ENCODE measurements at places on chromosomes 12 and 14. TPM values are rescaled to one million over a fixed set of nuclear protein-coding genes. Genes with fewer than 3 reads are reported as not detected.

CABP1 gene
- not detected for total RNA-seq

- H3K36me3 ChIP-seq = peaks cover 57% of the 10 kb centered on the region
- no peak overlapping the region for H3K27ac ChIP-seq
- H3K4me3 ChIP-seq = no peak overlapping the region
- peak; percentile 19 for DNase-seq
- no peaks in the 10 kb centered on the region for H3K27me3 ChIP-seq
Observed at GRCh38 chr12:3727877-3728632, 24.9 kb downstream of the CRACR2A start.

- H3K4me3 ChIP-seq = no peak overlapping the region
- no peaks in the 10 kb centered on the region for H3K4me1 ChIP-seq
- no peak overlapping the region for H3K27ac ChIP-seq
Observed at GRCh38 chr12:88638966-88639760, 58.9 kb upstream of the KITLG start.

PMEL gene
- 0.90 TPM for total RNA-seq

GRCh38 chr14:31957565-31957964 is 119.5 kb upstream of the ARHGAP5 start:
- no peaks in the 10 kb centered on the region for H3K36me3 ChIP-seq
- H3K4me1 ChIP-seq = no peaks in the 10 kb centered on the region

GRCh38 chr14:101790232-101790631 is 28.7 kb downstream of the PPP2R5C start:
- DNase-seq = no peak
- no peak overlapping the region for H3K27ac ChIP-seq
- H3K36me3 ChIP-seq = peaks cover 4% of the 10 kb centered on the region
- no peaks in the 10 kb centered on the region for H3K27me3 ChIP-seq
- no peak overlapping the region for H3K4me3 ChIP-seq

DNA sequence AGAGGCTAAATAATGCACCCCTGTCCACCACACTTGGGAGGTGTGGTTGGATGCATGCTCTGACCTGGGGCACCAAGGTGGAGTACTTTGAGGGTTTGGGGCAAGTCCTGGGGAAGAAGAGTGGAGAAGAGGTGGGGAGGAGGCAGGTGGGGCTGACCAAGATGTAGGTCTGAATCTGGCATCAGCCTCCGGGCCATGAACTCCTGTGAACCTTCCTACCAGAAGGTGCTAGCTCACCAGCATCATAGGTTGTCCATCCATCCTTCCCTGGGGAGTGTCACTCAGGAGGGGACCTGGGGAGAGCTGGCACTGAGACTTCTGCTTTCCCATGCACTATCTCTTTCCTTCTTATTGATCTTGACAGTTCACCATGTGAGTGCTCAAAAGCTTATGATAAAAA is 13.6 kb upstream of the EMP1 start:
- no peak overlapping the region for H3K27ac ChIP-seq
- H3K4me3 ChIP-seq = no peak overlapping the region
- peaks cover 13% of the 10 kb centered on the region for H3K27me3 ChIP-seq
- DNase-seq = no peak
- no peaks in the 10 kb centered on the region for H3K36me3 ChIP-seq
- peaks cover 8% of the 10 kb centered on the region for H3K4me1 ChIP-seq

GRCh38 chr14:88985654-88986053 is 161.2 kb downstream of the TTC8 start:
- H3K27ac ChIP-seq = no peak overlapping the region
- no peaks in the 10 kb centered on the region for H3K36me3 ChIP-seq
- no peaks in the 10 kb centered on the region for H3K4me1 ChIP-seq
- no peak overlapping the region for H3K4me3 ChIP-seq
- DNase-seq = no peak
- H3K27me3 ChIP-seq = no peaks in the 10 kb centered on the region

MYH6 gene
- total RNA-seq = not detected

MCRS1 gene
- 84.3 TPM for total RNA-seq

DNA sequence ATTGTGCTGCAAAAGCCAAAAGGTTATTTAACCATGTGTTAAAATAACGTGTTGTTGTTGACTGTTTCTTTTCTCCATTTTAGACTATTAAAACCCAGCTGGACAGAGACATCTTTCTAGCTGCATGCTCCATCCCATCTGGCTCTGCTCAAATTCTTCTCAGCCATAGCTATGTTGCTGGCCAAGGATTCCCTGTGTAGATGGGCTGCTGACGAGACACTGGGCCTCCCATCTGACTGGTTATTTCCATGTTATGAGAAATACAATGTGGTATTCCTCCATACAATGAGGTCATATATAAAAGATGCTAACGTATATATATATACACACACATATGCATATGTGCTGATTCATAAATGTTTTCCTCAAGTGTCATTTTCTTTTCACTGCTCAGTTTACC is 30.1 kb downstream of the MED13L start:
- H3K27me3 ChIP-seq = no peaks in the 10 kb centered on the region
- H3K36me3 ChIP-seq = peaks cover 2% of the 10 kb centered on the region
- no peak overlapping the region for H3K4me3 ChIP-seq
- peak overlapping the region; percentile 13 for H3K27ac ChIP-seq

RNASE3 gene
- not detected for total RNA-seq

DNA sequence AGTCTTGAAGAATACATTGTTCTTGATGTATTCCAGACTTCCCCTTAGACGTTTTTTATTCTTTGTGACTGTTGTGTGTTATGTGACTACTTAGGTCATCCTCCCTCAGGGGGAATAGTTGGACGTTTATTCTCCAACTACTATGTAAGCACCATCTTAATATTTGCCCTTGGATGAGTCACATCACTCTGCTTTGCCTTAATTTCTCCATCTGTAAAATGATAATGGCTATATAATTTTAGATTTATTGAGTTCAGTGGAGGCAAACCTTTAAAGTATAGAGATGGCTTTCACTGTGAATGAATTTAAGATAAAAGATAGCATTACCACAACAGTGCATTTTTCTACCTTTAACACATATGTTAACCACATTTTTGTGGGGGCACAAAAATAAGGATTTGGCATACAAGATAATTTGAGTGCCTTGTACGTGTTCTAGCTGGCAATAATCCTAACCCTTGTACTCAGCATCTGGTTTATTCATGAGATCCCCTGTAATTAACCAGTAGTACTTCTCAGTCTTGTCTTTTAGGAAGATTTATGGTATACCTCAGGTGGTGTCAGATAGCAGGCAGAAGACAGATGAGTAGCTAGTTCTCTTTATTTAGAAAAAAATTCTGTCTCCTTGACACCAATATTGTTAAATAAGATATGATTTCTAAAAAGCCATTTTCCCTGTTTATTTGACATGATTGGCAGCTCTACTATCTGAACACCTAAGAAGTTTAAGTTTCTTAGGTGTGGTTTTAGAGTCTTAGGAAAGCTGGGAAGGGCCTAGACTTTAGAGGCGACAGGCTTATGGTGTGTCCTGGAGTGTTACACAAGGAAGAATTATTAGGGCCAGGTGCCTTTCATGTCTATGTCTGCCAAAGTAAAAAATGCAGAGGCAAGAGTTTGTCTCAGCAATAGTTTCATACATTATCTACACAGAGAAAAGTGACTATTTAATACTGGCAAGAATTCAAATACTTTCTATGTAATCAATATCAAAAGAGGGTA is 152.3 kb downstream of the RAD51B start:
- H3K27me3 ChIP-seq = no peaks in the 10 kb centered on the region
- H3K27ac ChIP-seq = no peak overlapping the region
- no peak for DNase-seq
- no peaks in the 10 kb centered on the region for H3K4me1 ChIP-seq
- H3K4me3 ChIP-seq = no peak overlapping the region

DNA sequence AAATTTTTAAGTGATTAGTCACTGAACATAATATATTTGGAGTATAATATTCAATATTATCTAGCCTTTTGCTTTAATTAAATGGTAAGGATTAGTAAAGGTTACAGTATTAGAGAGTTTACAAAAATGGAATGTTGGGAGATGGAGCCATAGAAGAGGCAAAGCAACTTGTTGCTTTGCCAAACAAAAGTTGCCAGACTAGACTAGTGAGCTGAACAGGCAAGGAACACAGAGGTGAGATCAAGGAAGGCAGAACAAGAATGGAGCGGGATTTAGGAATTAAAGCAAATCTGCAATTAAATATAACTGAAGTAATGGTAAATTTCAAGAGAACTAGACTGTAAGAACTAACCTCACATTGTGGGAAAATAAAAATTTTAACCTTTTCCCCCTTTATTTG is 5.1 kb downstream of the ARF6 start:
- no peak overlapping the region for H3K4me3 ChIP-seq
- peaks cover 42% of the 10 kb centered on the region for H3K4me1 ChIP-seq
- no peaks in the 10 kb centered on the region for H3K27me3 ChIP-seq

DNA sequence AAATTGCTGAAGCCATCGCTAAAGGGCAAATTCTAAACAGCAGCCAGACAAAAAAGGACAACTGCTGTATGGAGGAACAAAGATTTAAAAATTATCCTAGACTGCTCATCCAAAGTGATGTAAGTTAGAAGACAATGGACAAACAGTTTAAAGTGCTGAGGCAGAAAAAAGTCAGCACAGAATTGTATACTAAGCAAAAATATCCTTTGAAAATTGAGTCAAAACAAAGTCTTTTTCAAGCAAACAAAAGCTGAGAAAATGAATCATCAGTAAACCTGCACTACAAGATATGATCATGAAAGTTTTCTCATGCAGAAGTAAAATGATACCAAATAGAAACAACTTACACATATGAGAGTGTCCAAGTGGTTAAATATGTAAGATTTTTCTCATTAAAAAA is 43.6 kb downstream of the EML5 start:
- H3K27me3 ChIP-seq = no peaks in the 10 kb centered on the region
- no peak overlapping the region for H3K4me3 ChIP-seq
- no peaks in the 10 kb centered on the region for H3K36me3 ChIP-seq
- no peaks in the 10 kb centered on the region for H3K4me1 ChIP-seq
- H3K27ac ChIP-seq = no peak overlapping the region

GRCh38 chr12:95532851-95533250 is 18.4 kb downstream of the USP44 start:
- no peaks in the 10 kb centered on the region for H3K4me1 ChIP-seq
- H3K27ac ChIP-seq = no peak overlapping the region
- H3K36me3 ChIP-seq = no peaks in the 10 kb centered on the region
- DNase-seq = no peak
- H3K27me3 ChIP-seq = no peaks in the 10 kb centered on the region

ALX1 gene
- total RNA-seq = not detected

CORO1C gene
- total RNA-seq = 68.0 TPM

DNA sequence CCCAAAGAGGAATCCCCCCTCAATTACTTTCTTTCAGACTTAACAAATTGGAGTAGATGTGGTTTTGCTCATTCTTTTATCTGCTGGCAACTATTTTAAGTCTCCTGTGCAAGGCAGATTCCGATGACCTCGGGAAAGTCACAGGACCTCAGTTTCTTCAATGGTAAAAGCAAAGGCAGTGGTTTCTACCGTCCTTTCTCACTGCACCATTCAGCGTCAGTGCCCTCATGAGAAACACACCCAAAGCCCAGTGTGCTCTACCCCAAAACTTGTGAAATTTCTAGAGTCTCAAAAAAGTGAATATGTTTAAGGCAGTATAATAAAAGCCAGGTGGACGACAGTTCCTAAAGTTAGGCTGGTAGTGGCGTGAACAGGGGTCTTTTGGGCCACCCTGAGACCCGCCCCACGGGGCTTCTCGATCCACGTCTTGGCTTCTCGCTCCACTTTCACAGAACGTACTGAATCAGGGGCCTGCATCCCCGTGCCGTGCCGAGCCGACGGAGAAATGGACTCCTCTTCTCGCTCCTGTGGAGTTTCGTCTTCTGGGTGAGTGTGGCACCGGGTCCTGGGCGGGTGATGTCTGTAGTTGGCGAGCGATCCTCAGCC is 1.3 kb upstream of the ARHGAP5 start:
- no peaks in the 10 kb centered on the region for H3K27me3 ChIP-seq
- no peak for DNase-seq
- H3K27ac ChIP-seq = peak overlapping the region; percentile 58
- H3K4me3 ChIP-seq = peak overlapping the region; percentile 83
- no peaks in the 10 kb centered on the region for H3K36me3 ChIP-seq
- peaks cover 11% of the 10 kb centered on the region for H3K4me1 ChIP-seq

GRCh38 chr12:80443974-80444666 is at the start of gene PTPRQ:
Gene PTPRQ, plus strand, starts transcription at chr12:80444235. Its CDS starts 111 bp downstream, at chr12:80444346.
- H3K36me3 ChIP-seq = no peaks in the 10 kb centered on the region
- H3K4me3 ChIP-seq = no peak within 1 kb of the TSS
- H3K27ac ChIP-seq = no peak within 1 kb of the TSS
- H3K4me1 ChIP-seq = no peaks in the 10 kb centered on the region

MAP3K9 gene
- total RNA-seq = 20.2 TPM

DNA sequence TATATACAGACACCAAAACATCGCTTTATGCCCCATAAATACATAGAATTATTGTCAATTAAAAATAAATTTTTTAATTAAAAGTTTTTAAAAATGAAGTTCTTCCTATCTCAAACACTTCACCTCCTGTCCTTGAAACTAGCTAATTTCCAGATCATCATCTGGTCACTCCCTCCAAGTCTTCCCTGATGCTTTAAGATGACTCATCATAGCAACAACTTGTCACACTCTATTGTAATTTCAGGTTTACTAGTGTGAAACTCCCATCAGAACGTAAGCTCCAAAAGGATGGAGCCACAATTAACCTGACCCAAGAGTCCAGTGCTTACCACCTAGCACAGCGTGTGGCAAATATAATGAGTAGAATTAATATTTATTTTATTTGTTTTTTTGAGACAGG is 16.3 kb downstream of the GXYLT1 start:
- no peak overlapping the region for H3K4me3 ChIP-seq
- no peaks in the 10 kb centered on the region for H3K36me3 ChIP-seq
- H3K27ac ChIP-seq = no peak overlapping the region
- no peak for DNase-seq
- H3K4me1 ChIP-seq = peaks cover 13% of the 10 kb centered on the region
- no peaks in the 10 kb centered on the region for H3K27me3 ChIP-seq

CDKN3 gene
- total RNA-seq = 0.42 TPM
